ENCODE measurements at places on chromosomes 5 and 9.
A peak's percentile ranks its signal among the peaks of the same experiment; 100 is the strongest.

GRCh38 chr9:104142799-104143549, 48.9 kb downstream of the SMC2 start:
- DNase-seq: no peak

DNA sequence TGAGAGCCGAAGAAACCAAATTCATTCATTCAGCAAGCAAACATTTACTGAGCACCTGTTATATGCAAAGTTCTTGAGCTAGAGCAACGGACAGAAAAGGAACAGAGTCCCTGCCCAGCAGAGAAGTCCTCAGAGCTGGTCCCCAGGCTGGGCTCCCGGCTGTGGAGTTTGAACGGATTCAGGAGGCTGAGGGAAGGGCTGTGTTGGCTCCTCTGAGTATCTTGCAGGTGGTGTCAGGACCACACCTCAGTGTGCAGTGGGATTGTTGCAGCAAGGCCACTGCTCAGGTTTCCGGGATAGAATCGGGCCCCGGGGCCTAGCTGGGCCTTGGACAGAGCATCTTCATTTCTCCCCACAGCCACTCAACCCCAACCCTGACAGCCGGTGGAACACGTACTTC, 5.1 kb downstream of the TBC1D13 start:
- no peak for DNase-seq

DNA sequence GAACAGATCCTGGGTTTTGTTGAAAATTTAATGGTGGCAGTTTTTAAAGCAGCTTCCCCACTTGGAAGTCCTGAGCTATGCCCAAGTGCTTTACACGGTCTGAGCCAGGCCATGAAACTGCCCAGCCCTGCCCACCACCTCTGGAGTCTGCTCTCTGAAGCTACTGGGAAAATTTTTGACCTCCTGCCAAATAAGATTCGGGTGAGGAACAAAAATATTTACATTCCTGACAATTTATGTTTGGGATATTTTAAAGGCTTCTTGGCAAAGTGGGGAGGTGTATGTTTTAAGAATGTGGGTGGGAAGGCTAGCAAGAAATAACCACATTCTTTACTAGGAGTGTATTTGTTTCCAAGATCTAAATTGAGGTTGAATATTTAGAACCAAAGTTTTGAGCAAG, 50.0 kb downstream of the HACD4 start:
- peak; percentile 67 for DNase-seq

- DNase-seq: no peak
Measured at GRCh38 chr9:105887679-105888078, 193.3 kb downstream of the TMEM38B start.

DNA sequence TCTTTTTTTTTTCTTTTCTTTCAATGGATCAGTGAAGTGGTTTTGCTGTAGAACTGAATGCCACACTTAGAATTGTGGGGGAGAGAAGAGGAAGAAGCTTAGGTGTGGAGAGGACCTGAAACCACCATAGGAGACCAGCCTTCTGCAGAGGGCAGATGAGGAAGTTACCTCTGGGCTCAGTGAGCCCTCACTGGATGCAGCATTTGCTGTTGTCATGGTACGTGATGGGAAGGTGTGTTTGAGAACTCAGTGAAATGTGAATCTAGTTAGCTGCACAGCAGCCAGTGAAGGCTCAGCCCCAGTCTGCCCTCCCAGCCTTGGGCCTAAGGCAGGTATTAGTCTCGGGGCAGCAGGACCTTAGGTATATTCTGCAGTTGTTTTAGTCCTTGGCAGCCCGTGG, 17.5 kb downstream of the CYFIP2 start:
- DNase-seq: no peak

DNA sequence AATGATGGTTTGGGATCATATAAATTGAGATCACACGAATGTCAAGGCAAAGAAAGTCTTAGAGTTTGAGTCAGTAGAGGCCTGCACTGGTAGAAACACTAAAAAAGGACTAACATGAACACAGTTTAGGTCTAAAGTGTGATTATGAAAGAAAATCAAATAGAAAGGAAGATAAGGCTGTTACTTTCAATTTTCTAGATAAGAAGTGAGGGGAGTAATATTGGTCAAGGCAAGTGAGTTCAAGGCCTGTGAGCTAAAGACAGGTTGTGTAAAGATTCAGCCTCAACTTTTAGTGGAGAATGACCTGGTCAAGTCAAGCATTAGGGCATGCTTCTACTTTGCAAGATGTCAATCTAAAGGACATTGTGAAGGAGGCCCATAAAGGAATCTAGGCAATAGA, 19.0 kb downstream of the VLDLR start:
- no peak for DNase-seq

GRCh38 chr9:134493461-134494272, 147.9 kb upstream of the COL5A1 start:
- DNase-seq: no peak

DNA sequence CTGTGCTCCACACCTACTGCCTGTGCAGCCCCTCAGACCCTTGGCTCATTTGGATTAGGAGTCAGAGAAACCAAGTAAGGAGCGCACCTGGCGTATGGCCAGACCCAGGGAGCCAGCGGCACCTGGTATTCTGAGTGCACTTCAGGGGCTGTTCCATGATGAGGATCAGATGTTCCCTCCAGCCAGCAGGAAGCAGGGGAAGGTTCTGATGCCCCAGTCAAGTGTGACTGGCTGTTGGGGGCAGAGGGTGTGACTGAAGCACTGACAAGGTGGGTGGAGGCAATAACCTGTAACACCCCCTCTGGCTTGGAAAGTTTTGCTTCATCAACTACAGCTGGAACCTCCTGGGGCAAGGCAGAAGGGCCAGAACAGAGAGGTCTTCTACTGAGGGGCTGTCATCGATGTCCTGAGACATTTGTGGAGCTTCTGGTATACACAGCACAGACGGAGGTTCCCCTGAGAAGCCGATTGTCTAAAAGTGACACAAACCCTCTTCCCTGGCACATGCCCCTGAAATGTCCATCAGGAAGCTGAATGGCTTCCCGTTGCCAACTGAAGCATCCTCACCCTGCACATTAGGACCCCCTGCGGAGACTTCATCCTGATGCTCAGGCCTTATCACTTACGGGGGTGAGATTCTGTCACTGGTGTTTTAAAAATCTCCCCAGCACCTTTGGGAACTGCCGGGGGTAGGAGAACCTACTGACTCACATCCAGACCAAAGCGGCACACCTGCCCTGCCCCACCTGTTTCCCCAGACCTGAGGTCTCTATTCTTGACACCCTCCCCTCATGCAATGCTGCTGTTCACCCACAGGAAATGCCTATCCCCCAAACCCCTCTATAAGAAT, 21.1 kb downstream of the TRAF1 start:
- DNase-seq: no peak

DNA sequence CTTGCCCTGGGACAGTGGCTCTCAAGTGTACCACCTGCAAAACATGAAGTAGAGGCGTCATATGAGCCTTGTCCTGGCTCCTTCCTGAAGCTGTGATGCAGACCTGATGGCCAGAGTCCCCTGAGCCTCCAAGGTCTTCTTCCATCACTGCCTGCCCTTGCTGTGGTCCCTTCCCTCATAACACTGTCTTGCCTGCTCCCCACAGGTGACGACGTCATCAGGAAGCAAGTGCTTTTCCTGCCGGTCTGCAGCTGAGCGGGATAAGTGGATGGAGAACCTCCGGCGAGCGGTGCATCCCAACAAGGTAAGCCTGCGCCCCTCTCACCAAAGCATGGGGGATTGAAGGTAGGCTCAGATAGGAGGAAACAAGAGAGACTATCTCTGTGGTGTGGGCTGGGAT, 107.3 kb downstream of the DAB2IP start:
- DNase-seq: no peak

DNA sequence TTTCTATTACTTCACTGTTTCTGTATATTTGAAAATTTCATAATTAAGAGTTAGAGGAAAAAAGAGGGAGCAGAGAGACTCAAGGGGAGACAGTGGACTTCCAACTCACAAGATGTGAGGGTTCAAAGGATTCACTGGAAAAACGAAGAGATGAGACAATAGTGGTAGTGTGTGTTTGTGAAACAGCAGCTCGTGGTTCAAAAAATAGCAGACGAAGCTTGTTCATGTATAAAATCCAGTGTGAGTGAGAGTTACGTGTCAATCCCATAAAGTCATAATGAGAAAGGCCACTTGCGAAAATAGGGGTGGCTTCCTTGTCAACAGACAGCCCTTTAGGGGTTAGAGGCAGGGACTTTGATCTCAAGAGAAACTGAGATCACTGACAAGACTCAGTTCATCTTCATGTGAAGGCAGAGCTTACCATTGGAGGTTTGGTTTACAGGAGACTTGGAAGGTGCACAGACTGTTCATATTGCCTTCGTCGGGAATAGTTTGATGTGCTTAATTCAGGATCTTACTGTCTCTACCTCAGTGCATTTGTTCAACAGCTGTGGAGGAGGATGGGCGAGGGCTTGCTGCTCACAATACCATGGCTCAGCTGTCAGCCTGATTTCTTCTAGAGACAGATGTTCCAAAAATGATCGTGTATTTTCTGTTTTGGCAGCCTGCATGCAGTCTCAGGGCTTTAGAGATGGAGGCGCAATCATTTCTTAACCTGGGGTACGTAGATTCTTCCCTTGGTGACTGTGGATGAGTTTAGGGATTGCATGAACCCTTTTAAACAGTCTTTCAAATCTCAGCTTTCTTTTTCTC, 105.7 kb upstream of the KLF9 start:
- no peak for DNase-seq

- DNase-seq: no peak
Measured at GRCh38 chr5:1008451-1009358, at the start of gene NKD2. Gene NKD2 (plus strand): TSS chr5:1008802. CDS start chr5:1009058, 256 bp downstream.

DNA sequence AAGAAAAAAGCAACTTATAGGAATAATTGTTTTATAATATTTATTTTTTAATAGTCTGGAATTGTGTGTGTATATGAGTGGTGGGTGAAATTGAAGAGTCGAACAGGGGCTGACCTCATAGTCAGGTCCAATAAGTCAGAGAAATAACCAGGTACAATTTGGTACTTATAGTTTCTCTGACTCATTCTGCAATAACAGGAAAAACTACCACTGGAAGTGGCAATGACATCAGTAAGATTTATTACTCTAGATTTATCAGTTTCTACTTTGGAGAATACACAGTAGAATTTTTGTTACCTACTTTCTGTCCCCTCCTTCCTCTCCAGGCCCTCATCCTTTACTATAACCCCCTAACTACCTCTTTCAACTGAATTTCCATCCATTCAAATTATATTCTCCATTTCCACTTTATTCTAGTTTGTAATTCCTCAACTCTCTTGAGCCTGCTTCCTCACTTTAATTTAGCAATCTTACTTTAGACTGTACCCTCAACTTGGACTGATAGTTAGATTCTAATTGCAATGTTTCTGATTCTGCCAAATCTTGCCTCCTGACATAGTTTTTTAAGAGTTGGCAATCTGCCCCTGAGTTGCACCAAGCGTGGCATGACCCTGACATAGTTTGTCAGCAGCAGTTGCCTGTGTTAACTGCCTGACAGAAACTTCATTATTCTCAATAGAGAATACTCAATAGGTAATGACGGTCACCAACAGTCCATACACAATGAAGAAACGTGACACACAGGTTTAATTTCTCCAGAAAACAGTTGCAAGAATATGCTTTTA, 475.3 kb upstream of the RIOK2 start:
- no peak for DNase-seq

GRCh38 chr5:23132231-23132630, 279.1 kb upstream of the CDH12 start:
- no peak for DNase-seq

- no peak for DNase-seq
Measured at GRCh38 chr9:70205366-70206020, 53.3 kb upstream of the SMC5 start.

- DNase-seq: peak; percentile 65
Measured at GRCh38 chr9:32581512-32582143, 8.7 kb upstream of the NDUFB6 start.

GRCh38 chr5:56432321-56432720, 199.2 kb upstream of the ANKRD55 start:
- no peak for DNase-seq

- no peak for DNase-seq
Measured at GRCh38 chr5:13143630-13144029, 800.9 kb downstream of the DNAH5 start.

GRCh38 chr9:97382099-97382718, 29.7 kb upstream of the TDRD7 start:
- DNase-seq: no peak

DNA sequence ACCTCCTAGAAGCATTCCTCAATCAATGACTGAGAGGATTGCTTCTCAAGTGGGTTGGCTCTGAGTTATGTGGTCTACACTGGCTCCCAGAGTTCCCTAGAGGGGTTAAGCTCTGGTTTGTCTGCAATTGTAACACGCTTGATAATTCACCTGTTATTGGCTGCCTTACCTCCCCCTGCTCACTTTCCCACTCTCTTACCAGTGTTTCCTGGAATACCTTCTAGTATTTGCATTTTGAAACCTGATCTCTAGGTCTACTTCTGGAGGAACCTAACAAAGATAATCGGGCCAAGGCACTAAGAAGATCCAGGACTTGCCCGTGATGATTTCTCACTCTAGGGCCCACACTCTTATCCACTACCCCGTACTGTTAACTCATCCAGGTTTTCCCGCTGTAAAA, 110.1 kb upstream of the MAP3K1 start:
- no peak for DNase-seq

DNA sequence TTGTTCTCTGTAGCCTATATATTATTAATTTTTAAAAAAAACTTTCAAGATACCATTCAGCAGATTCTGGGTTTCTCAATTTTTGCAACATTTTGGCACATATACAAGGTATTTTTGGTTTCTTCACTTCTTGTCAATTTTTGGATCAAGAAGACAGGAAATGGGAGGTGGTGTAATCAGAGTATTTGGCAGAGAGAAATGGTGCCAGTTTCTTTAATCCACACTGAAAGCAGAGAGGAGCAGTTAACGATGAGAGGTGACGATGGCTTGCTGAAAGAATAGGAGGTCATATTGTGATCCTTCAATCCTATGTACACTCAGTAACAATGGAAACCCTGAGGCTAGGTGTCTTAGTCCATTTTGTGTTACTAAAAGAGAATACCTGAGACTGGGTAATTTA, 16.4 kb downstream of the NNT start:
- no peak for DNase-seq
